Posterior vena cava (tissue), 2 donors: ENCODE measurements at places on chromosomes 13 and 19.

- no peak for DNase-seq
Observed at GRCh38 chr13:33692531-33692930, 125.4 kb upstream of the RFC3 start.

- peak; percentile 91 for DNase-seq
Observed at GRCh38 chr19:42132851-42133528, 744 bp upstream of the POU2F2 start.

DNA sequence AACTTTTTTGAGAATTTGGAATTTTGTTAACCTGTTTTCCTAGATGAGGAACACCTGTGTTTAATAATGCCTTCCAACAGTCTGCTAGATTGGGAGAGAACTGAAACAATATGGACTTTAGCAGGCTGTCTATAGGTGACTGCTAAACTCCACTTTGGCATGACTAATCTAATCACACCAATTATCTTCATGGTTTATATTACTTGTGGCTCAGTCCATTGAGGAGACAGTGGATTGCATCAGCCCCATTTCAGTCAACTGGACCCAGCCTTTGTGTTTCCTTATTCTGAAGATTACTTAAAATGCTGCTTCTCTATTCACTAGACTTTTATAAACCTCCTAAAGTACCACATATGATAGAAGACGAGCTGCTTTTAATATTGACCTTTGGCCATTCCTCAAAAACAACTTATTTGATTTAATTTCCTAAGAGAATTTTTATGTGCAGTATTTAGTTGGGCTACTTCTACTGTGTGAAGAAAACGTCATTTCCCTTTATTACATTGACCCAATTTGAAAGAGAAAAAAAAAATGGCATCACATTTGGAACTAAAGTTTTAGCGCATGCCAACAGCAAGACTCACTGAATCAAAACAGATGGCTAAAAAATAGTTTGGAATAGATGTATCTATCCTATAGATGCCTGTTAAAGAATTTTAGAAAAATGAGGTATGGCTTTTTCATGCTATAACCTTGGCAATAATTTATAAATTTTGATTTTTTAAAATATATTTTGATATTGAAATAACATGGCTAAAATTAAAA, 295.8 kb downstream of the NDFIP2 start:
- no peak for DNase-seq

- DNase-seq = no peak
Observed at GRCh38 chr13:76225815-76226489, 589.8 kb downstream of the LMO7 start.

DNA sequence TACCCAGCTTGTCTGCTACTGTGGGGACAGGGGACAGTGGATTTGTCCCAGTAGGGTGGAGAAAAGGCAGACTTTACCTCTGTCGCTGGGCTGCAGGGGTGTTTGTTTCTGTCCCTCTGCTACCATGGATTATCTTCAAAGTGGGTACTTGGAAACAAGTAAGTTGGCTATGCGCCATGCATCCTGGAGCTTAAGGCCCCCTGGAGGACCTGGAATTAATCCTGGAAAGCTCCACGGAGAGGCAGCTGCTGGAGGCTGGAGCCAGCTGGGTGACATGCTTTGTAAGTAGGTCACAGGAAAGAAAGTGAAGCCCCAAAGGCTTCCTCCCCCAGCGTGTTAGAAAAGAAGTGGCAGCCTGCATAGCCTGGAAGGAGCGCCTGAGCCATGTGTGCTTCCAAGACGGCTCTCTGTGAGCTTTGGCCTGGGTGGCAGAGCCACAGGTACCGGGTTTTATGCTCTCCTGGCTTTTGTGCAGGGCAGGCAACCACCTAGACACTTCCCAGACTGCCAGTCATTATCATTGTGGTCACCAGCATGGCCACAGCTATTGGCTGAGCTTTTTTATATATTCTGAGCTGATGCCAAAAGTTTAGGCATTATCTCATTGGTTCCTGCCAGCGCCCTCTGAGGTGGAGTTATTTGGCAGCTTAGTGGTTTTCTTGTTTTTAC, 9.5 kb downstream of the B3GLCT start:
- no peak for DNase-seq
